Activated CD8-positive, alpha-beta memory T cell treated with anti-CD3 and anti-CD28 coated beads for 1 hour (primary cell): ENCODE measurements at places on chromosomes 2 and 18.

GRCh38 chr2:98761267-98761781, 30.4 kb upstream of the MGAT4A start:
- DNase-seq: no peak

GRCh38 chr2:131050896-131051295, 42.4 kb downstream of the FAM168B start:
- DNase-seq: no peak

- no peak for DNase-seq
Measured at GRCh38 chr2:167212014-167212648, 323.9 kb downstream of the XIRP2 start.

- DNase-seq: no peak
Measured at GRCh38 chr2:204203704-204204103, 267.1 kb downstream of the ICOS start.

DNA sequence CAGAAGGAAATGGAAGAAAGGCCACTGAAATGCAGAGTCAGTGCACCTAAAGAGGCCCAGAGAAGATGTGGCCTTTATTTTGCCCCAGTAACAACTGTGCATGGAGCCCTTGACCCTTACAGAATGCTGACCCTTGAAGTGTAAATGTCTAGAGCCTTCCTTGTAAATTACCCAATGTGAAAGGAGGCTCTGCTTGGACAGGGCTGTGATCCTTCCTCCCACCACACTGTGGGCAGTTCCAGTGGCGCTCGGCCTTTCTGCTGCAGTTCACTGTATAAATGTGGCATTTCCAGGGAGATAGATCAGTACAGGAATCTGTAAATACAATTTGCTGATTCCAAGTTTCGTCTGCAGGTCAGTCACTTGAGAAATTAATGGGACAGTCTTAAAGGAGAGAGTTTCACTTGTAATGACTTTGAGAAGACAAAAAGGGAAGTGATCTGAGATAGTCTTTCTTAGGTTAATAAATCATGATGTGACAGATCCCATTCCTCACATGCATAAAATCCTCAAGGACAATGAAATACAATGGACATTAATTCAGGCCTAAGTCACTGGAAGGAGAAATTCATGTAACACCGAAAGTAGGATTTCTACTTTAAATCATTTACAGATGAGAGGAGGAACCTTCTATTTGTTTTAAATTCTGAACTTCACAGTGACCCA, 133.8 kb upstream of the LMAN1 start:
- DNase-seq: no peak

DNA sequence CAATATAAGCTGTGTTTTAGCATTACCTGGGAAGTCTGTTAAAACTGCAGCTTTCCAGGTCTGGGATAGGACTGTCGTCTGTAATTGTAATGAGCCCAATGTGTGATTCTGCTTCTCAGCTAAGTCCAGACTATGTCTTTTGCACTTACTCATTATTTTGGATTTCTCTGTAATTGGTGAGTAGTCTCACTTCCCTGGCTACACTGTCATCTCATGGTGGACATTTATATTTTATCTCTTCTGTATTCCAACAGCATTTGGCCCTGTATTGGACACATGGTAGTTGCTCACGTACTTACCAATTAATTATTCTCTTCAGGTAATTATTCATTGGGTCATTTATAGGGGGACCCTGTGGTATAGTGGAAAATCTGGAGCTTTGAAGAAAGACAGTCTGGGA, 28.0 kb downstream of the LHCGR start:
- no peak for DNase-seq

GRCh38 chr18:36770315-36770946, 58.4 kb downstream of the TPGS2 start:
- DNase-seq: no peak

DNA sequence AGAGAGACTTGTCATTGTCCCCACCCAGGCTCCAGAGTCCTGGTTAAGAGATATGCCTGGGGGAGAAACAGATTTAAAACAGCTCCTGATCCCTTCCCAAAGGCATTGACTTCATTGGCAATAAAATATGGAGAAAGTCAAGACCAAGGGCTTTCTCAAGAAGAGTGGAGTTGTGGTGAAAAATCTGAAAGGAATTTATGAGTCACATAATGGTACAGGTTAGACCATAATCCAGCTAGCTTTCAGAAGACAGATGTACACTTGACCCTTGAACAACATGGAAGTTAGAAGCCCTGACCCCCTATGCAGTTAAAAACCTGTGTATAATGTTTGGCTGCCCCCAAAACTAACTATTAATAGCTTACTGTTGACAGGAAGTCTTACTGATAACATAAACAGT, 599.1 kb upstream of the SOX11 start:
- DNase-seq: no peak
